ENCODE measurements at places on chromosomes 12 and 14.

GRCh38 chr12:122584177-122584863, 57.3 kb downstream of the KNTC1 start:
- no peak for DNase-seq

DNA sequence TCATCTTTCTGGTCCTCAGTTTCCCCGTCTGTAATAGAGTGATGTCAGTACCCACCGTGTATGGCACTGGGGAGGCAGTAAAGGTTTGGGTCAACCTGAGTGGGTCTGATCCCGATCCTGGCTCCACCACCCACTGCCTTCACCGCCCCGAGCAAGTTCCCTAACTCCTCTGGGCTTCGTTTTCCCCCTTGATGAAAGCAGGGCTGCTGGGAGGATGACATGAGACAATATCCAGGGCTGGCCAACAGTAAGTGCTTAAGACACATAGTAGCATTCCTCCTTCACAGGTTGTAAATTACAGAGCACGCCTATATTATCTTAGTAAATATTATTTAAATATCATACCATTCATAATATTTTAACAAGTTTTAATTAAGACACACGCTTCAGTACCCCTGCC, 595 bp downstream of the PLEK2 start:
- DNase-seq, result no peak

- DNase-seq, result no peak
Measured at GRCh38 chr14:70987041-70987440, 79.8 kb downstream of the PCNX1 start.

- peak; percentile 13 for DNase-seq
Measured at GRCh38 chr12:111643427-111643826, 42.3 kb downstream of the BRAP start.

GRCh38 chr12:78977304-78977867, 112.8 kb downstream of the SYT1 start:
- no peak for DNase-seq

DNA sequence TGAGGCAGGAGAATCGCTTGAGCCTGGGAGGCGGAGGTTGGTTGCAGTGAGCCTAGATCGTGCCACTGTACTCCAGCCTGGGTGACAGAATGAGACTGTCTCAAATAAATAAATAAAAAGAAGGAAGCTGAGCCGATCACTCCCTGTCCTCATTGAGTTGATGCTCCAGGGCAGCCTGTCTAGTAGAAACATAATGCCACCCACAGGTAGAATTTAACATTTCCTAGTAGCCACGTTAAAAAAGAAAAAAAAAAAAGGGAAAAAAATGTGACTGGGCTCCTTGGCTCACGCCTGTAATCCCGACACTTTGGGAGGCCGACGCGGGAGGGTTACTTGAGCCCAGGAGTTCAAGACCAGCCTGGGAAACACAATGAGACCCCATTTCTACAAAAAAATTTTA, 135.7 kb downstream of the SCARB1 start:
- DNase-seq, result no peak

GRCh38 chr12:32755051-32755653, 545 bp downstream of the YARS2 start:
- DNase-seq, result peak; percentile 90

- no peak for DNase-seq
Measured at GRCh38 chr12:111730420-111730819, 36.3 kb upstream of the ALDH2 start.

DNA sequence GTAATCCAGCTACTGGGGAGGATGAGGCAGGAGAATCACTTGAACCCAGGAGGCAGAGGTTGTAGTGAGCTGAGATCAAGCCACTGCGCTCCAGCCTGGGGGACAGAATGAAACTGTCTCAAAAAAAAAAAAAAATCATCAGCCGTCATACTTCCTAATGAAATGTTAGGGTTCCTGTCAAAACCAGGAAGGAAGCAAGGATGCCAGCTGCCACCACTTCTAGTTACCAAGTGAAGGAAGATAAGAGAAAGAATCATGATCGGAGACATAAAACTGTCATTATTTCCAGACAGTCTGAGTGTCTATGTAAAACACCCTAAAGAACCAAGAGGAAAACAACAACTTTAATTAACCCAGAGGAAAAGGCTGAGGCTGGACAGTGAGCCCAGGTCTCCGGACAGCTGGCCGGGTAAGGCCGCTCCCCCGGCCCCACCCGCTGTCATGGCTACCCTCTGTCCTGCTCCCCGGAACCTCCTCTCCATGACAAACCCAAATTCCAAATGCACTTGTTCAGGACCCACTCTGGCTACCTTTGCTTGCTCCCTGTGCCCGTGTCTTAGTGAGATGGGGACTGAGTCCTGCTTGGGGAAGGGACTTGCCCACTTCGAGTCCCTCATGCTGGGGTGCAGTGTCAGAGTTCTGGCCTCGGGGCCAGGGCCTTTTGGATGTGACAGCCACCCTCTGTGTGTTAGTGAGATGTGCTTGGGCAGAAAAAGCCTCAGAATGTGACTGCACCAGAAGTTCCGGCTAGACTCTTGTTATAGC, 29.0 kb downstream of the SLC6A12 start:
- no peak for DNase-seq

GRCh38 chr12:100476013-100476751, 2.5 kb downstream of the NR1H4 start:
- no peak for DNase-seq

GRCh38 chr12:15201056-15201455, 20.2 kb downstream of the RERG start:
- DNase-seq, result no peak

DNA sequence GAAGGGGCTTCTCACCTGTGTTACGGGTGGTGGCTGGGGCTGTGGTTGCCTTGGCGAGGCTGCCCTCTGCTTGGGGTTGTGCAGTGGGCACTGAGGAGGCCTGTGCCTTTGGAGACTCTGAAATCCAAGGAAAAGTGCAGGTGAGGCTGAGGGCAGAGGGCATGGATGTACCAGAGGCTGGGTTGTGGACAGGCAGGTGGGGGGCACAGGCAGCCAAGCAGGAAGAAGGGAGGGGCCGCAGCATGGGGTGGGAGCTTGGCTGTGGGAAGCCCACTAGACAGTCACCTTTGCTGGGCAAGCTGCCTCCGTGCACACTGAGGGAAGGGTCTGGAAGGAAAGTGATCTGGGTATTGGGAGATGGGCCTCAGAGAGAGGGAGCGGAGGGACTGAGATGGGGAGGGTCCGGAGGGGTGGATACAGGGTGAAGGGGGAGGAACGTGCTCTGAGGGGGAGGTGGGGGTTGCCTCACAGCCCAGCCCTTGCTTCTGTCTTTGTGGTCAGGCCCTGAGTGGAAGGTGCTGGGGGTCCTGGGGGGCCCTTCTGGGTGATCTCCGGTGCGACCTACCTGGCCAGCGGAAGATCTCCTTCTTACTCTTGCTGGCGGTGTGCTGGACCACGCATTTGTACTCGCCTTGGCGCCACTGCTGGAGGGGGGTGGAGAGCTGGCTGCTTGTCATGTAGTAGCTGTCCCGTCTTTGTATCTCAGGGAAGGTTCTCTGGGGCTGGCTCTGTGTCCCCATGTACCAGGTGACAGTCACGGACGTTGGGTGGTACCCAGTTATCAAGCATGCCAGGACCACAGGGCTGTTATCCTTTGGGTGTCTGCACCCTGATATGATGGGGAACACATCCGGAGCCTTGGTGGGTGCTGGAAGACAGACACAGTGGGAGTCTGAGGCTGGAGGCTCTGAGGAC, 318.7 kb downstream of the TMEM121 start:
- DNase-seq, result no peak

Data from NCI-H2081 (cell line).